ENCODE measurements at places on chromosomes 13 and 19.
A peak's percentile ranks its signal among the peaks of the same experiment; 100 is the strongest.

DNA sequence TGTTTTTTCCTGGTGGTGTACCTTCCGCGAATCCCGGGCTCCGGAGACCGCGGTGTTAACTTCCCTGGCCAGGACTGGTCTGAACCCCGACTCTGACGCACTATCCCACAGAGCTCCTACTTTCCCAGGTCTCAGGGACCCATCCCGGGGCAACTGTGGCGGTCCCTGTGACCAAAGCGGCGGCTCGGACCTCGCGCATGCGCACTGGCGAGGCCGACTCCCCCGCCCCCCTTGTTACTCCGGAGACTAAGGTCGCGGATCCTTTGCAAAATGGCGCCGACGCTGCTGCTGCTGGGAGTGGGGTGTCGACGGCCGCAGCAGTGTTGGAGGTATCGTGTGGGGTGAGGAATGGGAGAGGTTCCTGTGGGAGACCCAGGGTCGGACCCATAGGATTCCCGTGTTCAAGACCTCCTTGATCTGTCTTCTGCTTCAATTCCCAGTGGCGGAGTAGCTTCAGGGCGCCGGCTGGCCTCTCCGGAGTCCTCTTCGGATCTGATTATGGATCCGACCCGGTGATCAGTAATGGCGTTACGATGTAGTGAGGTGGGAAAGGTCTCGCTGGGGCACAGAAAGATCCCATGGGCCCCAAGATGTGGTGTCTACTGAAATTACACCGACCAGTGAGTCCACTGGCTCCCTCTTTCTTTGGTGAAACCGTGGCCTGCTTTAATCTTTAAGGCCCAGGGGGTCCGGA is 66.6 kb upstream of the ZNF527 start:
- peak; percentile 9 for DNase-seq

GRCh38 chr19:7461841-7462629 is 26.8 kb downstream of the PEX11G start:
- no peak for DNase-seq

DNA sequence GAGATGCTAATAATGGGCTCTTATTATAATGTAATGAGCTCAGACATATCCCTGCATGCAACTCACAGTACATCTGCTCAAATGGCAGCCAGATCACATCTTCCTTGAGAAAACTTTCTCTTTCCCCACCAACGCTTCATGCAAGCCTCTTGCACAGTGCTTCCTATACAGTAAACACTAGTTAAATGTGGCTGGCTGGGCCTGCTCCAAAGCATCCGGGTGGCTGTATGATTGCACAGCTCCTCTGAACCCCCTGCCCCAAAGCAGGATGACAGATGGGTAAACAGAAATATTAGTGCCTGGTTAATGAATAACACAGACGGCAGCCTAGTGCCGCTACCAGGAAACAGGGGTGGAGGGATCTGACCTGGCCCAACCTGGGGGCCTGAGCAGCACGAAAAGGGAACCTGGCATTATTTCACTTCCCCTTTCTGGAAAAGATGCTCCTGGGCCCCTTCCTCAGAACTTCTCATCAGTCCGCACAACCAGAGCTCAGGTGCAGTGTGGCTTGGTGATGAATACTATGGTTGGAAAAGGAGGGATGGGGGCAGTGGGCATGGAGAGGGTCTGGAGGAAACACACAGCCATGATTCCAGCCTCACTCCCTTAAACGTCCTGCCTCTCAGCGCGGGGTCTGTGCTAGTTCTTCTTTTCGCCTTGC is 10.8 kb downstream of the FFAR2 start:
- peak; percentile 3 for DNase-seq

DNA sequence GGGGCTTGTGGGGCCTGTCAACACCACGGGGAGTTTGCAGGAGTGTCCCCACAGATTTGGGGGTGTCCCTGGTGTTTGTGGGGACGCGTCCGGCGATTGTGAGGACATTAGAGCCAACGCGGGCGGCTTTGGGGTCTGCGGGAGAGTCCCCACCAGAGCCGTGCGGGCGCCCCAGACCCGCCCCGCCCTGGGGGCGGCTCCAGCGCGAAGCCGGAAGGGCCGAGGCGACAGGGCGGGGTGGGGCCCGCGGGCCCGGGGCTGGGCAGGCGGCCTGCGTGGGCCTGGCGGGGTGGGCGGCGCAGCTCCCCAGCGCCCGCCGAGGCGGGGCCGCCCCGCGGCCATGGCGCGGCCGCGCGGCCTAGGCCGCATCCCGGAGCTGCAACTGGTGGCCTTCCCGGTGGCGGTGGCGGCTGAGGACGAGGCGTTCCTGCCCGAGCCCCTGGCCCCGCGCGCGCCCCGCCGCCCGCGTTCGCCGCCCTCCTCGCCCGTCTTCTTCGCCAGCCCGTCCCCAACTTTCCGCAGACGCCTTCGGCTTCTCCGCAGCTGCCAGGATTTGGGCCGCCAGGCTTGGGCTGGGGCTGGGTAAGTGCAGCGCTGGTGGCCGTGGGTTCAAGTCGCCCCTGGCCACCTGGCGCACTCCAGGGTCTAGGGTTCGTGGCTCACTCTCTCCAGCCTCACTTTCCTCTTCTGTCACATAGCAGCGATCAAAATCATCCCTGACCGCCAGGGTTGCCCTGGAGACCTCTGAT is 10.3 kb downstream of the PDE4A start:
- no peak for DNase-seq

GRCh38 chr19:7928334-7928706 is 2.4 kb upstream of the CTXN1 start:
- DNase-seq: no peak

DNA sequence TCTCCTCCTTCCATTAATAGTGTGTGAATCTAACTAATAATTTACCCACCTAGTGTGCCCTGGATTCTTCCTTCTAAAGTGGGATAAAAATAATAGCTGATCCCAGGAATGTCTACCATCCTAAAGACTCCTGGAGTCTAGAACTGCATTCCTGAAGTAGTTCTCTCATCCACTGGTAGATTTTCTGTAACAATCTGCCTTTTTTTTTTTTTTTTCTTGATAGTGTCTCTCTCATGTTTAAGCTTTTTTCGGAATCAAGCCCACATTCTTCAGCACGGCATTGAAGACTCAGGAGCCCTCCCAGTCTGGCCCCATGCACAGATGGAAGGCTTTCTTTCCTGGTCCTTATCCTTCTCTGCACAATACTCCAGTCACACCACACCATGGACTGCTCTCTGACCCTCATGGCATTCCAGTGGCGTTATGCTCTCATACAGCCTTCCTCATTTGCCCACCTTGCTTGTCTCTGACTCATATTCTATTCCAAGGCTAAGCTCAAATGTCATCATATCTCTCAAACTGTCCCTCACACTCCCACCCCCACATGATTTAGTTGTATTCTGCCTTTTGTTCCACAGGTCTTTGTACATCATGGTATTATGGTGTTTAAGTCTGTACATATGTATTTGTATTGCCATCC is 68.7 kb upstream of the FRY start:
- no peak for DNase-seq

GRCh38 chr13:31035185-31035965 is 102.9 kb downstream of the TEX26 start:
- DNase-seq: no peak

DNA sequence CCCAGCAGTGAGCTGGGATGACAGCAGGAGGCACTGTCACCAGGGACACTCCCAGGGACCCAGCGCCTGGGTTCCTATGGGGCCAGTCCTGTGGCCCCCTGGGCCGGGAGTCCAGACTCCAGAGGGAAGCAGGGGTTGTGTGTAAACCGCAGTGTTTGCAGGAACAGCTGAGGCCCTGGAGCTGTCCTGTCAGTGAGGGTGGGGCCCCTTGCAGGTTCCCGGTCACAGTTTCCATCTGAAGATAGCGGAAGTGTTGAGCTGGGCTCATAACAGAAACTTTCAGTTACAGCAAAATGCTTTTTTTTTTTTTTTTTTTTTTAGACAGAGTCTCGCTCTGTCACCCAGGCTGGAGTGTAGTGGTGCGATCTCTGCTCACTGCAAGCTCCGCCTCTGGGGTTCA is 17.7 kb upstream of the CSNK1G2 start:
- no peak for DNase-seq

- DNase-seq: no peak
Observed at GRCh38 chr19:29927944-29928625, 14.0 kb upstream of the URI1 start.

- no peak for DNase-seq
Observed at GRCh38 chr19:55831846-55832245, at the start of gene NLRP11. NLRP11 (minus strand) TSS chr19:55831999; CDS start chr19:55818174, 13,825 bp downstream.

- DNase-seq: no peak
Observed at GRCh38 chr13:100051070-100051469, 37.8 kb upstream of the PCCA start.

DNA sequence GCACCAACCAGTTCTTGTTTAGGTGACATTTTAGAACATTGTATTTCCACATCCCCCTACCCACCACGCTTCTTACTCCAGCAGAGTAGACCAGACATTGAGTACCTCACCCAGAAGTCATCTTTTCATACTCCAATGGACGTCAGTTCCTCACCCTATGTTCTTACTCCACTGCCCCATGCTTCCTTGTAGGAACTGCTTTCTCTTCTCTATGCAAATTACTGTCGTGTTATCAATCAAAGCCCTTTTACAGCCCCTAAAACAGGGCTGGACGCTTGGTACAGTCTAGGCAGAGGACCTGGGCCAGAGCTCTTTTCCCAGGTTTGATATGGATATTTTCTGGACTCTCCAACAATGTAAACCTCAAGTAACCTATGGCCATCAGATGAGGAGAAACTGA is 58.2 kb downstream of the USP12 start:
- DNase-seq: no peak

GRCh38 chr13:49185264-49185663 is 34.9 kb upstream of the MLNR start:
- DNase-seq: no peak

DNA sequence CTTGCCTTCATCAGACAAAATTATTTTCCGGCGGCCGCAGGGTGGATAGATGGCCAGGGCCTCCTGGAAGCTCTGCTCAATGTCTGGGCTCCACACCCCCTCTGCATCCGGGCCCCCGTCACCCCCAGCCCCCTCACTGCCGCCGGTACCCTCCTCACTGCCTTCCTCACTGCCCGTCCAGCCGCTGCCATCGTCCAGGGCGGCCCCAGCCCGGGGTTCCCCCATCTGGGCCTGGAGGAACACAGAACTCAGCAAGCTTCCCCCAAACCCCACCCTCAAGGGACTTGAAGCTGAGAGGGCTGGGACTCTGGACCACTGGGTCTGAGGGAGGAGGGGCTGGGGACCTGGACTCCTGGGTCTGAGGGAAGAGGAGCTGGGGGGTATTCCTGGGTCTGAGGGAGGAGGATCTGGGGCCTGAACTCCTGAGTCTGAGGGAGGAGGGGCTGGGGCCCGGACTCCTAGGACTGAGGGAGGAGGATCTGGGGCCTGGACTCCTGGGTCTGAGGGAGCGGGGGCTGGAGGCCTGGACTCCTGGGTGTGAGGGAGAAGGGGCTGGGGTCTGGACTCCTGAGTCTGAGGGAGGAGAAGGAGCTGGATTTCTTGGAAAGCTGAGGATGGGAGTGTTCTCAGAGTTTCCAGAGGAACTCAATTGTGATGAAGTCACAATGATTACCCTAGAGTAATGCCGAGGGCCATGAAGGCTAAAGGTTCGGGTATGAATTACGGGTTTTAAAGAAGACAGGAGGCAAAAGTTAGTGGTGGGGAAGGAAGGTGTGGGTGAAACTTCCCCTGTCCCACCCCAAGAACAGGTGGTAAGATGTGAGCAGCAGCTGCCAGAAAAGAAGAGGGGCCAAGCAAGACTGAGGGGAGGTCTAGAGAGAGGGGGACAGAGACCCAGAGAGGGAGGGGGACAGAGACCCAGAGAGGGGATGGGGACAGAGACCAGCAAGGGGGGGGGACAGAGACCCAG is 2.1 kb downstream of the TEAD2 start:
- no peak for DNase-seq

GRCh38 chr19:52522551-52522950 is 4.9 kb upstream of the ZNF808 start:
- no peak for DNase-seq

- no peak for DNase-seq
Observed at GRCh38 chr19:20060282-20060681, 17.5 kb upstream of the ZNF90 start.

DNA sequence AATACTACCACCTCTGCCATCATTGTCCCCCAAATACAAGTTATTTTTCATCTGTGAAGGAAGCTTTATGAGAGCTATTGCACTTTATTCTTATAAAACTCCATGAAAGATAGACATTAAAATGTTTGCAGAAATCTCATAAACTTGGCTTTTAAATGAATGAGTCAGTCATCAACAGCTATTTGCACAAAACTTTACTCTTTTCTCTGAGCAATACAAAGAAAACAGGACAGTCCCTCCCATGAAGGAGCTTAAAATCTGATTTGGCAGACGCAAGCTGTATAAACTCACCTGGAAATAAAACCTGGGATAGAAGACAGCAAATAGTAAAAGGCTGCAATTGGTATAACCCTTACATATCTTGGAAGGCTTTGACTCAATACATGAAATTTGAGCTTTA is 16.6 kb upstream of the RCBTB1 start:
- DNase-seq: no peak

- DNase-seq: peak; percentile 53
Observed at GRCh38 chr13:29679396-29680053, 84.0 kb upstream of the SLC7A1 start.

DNA sequence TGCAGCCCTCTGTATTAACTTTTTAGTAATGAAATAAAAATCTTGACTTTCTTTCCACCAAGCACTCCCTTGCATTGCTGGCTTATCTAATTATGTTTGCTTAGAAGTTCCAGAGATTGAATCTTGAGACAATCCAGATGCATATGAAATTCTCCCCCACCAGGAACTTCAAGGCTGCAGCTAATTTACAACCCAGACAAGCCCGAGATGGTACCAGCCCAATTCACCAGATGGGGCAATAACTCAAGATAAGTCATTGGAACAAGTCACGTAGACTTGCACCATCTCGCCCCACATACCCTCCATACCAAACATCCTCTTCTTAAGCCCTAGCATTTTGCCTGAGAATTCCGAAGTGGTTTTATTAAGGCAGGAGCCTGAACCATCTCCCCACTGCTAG is 29.0 kb downstream of the UTP14C start:
- no peak for DNase-seq

DNA sequence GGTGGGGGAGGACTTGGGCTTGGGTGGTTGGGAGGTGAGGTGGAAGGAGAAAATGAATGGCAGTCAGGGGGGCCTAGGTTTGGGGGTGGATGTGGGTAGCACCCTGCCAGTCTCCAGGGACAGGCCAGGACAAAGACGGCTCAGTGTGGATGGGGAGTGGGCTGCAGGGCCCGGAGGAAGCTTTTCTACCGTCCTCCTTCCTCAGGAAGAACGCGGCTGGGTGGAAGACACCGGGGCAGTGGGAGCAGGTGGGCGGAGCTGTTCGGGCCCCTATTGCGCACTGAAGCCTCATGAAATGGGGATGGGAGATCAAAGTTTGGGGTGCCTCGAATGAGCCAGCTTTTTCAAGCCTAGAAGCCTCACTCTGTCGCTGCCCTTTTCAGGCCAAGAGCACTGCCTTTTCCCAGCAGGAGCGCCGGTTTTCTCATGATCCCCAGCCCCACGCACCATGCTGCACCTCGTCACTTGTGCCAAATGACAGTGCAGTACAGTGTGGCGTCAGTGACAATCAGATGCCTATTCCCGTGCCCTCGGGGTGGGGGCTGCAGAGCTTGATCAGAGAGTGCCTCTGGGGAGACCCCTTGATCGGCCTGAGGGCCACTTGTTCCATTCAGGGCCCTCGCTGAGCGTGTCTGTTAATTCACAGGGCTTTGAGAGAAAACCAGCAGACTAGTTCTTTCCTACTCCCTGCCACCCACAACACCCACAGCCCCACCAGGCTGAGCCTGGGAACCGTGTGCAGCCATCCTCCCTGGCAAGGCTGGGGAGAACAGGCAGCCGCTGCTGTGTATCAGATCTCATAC is 1.5 kb downstream of the CALM3 start:
- DNase-seq: no peak

- no peak for DNase-seq
Observed at GRCh38 chr19:45097450-45097775, 4.4 kb downstream of the PPP1R37 start.

All from dermis microvascular lymphatic vessel endothelial cell (primary cell).